Fibroblast of skin of back (primary cell): ENCODE measurements at places on chromosomes 12 and 14.

DNA sequence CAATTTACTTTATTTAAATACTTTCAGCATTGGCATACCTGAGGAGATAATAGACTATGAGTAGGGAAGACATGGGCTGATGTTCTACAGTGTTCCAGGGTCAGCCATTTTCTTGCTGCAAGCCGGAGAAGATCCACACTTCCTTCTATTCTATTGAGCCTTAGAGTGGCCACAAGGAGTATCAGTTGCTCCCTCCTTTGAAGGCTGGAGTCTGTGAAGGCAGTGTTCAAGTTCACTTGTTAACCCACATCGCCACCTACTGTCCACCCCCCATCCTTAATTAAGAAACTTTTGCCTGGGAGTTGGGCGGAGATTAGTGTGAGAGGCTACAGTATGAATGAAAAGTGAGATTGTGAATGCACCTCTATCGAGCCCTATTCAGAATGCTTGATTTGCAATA, 666.6 kb downstream of the NRXN3 start:
- DNase-seq = peak; percentile 56

- DNase-seq = no peak
These were observed 8.2 kb upstream of the WASHC4 start for GRCh38 chr12:105099356-105099755.

- DNase-seq = peak; percentile 59
These were observed 795 bp downstream of the SMAGP start for GRCh38 chr12:51269174-51270066.

GRCh38 chr12:12915656-12916055, 24.3 kb downstream of the GPRC5A start:
- DNase-seq = no peak

DNA sequence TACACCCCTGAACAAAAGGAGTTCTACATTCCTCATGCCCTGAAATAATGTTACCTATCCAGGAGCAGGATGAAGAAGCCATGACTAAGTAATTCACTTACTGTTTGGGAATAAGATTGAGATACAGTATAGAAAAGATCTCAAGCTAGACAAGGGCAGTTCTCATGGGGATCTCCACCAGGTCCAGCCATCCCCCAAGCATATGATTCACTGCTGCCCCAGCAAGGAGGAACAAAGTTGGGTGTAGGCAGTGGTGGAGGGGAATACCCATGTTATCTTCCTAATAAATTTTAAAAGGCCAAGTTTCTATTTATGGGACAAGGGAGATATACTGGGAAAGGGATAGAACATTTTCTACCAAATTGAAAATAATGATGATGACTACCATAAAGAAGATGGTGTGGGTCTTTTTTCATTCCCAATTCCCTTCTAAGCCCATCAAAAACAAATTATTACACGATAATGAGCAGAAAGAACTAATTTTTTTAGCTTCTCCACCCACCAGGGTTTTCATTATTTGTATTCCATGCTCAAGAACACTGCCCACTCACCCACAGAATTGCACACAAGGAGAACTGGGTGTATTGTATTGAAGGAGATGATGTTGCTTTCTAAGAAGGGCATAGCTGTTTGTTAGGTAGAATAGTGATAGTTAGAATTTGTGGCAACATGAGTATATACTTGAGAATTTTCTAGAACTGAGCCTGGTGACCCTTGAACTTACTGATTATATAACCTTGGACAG, 204.6 kb downstream of the BTG1 start:
- no peak for DNase-seq

- DNase-seq = no peak
These were observed 12.9 kb downstream of the FOXG1 start for GRCh38 chr14:28779456-28779855.

DNA sequence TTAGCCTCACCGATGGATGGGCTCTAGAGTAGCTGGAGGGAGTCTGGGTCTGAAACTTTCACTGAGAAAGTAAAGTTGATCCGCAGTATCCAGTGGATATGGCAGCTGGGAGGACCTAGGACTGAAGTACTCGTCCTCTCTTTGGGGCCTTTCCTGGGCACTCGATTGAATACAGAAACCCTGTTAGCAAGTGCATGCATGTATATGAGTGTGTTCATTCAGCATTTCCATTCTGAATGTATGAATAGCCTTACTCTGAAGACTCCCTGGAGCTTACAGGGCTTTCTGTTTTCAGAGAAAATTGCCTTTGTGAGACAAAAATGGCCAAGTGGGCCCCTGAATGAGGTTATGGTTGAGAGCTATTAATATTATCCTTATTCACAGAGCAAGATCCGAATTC, 62.8 kb downstream of the DAD1 start:
- no peak for DNase-seq

- DNase-seq = no peak
These were observed 175.9 kb upstream of the KITLG start for GRCh38 chr12:88756153-88756552.

DNA sequence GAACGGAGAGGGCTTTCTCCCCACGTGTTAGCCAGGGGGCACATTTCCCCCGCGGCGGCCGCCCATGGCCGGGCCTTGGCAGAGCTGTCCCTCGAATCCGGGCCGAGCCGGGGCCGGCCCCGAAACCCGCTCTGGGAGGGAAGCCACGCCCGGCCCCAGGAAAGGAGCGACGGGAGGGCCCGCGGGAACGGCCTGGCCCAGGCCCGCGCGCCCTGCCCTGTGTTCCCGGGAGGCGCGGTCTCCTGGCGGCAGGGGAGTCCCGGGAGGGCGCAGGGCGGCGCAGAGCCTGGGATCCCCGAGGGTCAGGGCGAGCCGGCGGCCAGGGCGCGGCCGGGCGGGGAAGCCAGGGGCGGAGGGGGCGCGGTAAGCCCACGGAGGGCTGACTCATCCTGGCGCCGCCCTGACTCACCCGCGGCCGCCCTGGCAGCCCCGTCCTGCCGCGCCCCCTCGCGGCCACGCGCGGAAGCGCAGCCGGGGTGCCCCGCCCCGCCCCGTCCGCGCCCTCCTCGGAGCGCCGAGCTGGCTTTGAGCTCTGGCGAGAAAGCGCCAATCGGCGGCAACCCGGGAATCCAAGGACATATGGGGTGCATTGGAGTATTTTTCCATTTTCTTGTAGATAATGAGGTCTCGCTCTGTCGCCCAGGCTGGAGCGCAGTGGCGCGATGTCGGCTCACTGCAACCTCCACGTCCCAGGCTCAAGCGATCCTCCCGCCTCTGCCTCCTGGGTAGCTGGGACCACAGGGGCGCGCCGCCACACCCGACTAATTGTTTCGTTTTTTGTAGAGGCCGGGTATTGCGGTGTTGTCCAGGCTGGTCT, 31.8 kb upstream of the PLEKHG6 start:
- peak; percentile 85 for DNase-seq

GRCh38 chr12:659090-659683, 4.1 kb downstream of the NINJ2 start:
- DNase-seq = no peak

DNA sequence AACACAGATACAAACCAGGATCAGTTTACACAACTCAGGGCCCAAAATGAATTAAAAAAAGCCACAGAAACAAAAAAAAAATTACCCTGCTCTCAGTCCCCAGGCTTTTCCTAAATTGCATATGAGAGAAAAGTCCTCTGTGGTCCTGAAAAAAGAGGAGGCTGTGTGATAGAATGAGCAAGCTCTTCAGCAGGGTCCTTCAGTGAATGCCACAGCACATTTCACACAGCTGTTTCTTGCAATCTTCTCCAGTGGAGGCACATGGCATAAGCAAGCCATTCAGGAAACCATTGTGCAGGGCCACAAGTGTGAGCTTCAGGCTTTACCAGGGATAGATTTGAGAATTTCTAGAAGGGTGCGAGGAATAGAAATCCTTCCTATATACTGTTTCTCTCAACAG, 168.5 kb downstream of the PPM1H start:
- no peak for DNase-seq

DNA sequence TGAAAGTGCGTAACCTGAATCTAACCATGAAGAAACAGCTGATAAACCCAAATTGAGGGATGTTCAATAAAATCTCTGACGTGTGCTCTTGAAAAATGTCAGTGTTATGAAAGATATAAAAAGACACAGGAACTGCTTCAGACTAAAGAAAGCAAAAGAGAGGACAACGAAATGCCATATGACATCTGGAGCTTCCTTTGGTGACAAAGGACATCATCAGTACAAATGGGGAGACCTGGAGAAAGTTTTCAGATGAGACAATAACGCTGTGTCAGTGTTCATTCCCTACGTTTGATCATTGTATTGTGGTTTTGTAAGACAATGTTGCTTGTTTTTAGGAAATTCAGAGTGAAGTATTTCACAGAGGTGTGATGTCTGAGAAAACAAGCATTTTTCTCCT, 125.9 kb upstream of the MAP1LC3B2 start:
- peak; percentile 39 for DNase-seq

GRCh38 chr14:57495416-57495815, 1.8 kb upstream of the CCDC198 start:
- DNase-seq = no peak

DNA sequence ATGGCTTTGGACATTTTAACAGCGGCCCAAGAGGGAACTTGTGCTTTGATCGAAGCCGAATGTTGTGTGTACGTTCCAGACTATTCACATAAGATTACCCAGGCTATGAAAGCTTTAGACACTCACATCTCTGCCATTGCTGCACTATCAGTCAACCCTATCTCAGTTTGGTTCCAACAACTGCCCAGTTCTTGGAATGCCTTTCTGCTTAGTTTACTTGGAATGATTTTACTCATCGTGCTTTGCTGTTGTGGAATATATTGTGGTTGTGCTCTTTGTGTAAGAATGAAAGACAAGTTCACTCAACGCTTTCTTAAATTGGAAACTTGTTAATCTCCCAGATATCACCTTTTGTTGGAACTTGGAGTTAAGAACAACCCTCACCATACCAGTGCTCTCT, 498.2 kb downstream of the GLT1D1 start:
- peak; percentile 15 for DNase-seq

GRCh38 chr14:96057738-96058137, 18.6 kb downstream of the C14orf132 start:
- DNase-seq = no peak

- DNase-seq = peak; percentile 64
These were observed 165.5 kb upstream of the DYRK2 start for GRCh38 chr12:67482751-67483661.

DNA sequence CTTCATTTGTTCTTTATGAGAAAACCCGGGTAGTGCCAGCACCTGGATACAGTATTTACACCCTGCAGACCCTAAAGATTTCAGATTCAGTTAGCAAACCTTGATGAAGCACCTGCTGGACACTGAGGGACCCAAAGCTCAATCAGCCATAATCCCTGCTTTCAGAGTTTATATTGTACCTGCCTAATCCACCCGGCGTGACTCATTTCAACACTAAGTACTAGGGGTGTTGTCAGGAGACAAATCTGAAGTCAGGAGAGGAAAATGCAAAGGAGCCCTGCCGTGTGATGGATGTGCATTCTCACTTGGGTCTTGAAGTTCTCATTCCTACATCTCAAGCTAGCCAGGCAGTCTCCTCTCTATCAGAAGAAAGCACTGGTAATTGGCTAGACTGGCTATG, 176.7 kb upstream of the BCL2L14 start:
- DNase-seq = no peak

GRCh38 chr12:132560614-132561426, 49.6 kb downstream of the LRCOL1 start:
- peak; percentile 61 for DNase-seq

GRCh38 chr12:116144384-116144783, 133.1 kb downstream of the MED13L start:
- DNase-seq = no peak

DNA sequence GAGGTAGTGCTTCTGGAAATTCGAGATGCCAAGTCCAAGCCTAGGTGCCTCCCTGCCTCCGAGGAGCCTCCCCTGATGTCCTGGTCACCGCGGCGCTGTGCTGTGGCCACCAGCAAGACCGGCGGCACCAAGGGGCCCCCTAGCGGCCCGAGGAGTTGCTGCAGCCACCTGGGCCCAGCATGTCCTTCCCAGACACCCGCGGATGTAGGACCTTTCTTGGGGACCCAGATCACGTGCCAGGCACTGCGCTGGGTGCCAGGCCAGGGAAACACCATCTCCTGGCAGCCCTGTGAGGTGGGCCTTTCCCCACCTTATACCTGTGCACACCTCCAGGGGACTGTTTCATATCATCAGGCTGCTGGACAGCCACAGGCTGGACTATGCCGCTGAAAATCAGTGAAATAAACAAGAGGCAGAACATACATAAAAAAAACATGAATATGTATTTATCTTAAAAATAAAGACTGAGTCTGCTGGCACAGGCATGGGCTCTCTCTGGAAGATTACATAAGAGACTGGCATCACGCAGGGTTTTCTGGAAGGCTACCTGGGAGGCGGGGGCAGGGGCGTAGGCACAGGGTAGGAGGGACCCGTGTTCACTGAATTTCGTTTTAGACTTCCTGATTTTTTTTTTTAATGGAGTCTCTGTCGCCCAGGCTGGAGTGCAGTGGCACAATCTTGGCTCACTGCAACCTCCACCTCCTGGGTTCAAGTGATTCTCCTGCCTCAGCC, 15.9 kb upstream of the HHIPL1 start:
- DNase-seq = peak; percentile 64

- no peak for DNase-seq
These were observed 375.9 kb downstream of the BTG1 start for GRCh38 chr12:91769736-91770135.

DNA sequence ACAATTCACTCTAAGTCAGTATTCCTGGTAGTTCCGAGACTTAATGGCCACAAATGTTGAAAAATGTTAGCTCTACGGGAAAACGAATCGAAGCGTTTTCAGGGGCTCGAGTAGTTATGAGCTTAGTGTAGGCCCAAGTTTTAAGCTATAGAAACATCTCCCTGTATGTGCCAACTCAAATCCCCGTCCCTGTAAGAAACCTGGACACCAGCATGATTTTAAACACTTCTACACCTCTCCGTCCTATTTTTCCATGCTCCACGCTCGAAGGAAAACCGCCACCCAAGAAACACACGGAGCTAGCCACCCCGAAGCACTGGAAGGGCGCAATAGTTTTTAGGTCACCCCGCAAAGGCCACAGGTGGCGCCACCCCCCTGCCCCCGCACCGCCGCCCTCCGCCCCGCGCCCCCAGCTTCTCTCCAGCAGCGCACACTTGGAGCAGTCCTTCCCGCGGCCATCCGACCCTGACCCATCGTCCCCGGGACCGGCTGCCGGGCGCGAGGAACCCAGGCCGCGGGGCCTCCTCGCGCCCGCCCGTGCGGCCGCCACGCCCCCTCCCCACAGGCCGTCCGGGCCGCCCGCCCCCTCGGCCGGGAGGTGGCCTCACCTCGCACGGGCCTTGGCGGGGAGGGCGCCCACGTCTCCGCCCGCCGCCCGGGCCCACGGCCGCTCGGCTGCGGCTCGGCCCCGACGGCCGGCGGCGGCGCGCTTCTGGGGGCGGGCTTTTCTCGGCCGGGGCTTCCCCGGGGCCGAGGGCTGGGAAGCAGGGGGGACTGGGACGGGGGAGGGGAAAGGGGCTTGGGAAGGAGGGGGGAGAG, 522 bp downstream of the R3HDM2 start:
- no peak for DNase-seq

- DNase-seq = no peak
These were observed 4.0 kb downstream of the GLT1D1 start for GRCh38 chr12:128857133-128857763.

GRCh38 chr14:103740991-103741689, 25.5 kb downstream of the ZFYVE21 start:
- peak; percentile 66 for DNase-seq

DNA sequence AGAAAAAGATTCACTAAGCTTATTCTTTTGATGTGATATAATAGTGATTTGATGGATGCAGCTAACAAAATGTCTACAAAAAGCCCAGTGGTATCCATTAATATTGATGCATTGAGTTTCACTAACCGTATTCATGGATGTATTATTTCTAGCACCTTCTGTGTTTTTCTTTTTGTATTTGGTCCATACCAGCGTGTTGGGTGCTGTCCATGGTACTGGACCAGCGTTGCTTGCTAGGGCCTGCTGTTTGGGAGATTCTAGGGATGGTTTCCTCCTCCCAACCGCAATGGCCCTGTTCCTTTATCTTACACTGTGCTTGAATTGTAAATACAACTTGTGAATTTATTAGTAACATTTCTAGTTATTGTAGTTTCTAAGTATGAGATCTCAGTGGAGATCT, 31.7 kb downstream of the ANO4 start:
- DNase-seq = peak; percentile 41
